Fibroblast of mammary gland (primary cell): ENCODE measurements at places on chromosomes 4 and X.

DNA sequence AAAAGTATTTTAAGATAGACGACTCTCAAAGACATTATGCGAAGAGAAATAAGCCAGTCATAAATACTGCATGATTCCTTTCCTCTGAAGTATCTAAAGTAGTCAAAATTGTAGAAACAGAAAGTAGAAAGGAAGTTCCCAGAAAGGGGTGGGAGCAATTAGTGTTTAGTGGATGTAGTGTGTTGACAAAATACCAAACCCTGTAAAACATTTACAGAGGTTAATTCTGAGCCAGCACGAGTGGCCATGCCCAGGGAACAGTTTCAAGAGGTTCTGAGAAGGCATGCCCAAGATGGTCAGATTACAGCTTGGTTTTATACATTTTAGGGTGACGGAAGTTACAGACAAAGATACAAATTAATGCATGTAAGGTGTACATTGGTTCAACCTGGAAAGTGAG, 34.4 kb upstream of the SLC25A4 start:
- no peak for DNase-seq

DNA sequence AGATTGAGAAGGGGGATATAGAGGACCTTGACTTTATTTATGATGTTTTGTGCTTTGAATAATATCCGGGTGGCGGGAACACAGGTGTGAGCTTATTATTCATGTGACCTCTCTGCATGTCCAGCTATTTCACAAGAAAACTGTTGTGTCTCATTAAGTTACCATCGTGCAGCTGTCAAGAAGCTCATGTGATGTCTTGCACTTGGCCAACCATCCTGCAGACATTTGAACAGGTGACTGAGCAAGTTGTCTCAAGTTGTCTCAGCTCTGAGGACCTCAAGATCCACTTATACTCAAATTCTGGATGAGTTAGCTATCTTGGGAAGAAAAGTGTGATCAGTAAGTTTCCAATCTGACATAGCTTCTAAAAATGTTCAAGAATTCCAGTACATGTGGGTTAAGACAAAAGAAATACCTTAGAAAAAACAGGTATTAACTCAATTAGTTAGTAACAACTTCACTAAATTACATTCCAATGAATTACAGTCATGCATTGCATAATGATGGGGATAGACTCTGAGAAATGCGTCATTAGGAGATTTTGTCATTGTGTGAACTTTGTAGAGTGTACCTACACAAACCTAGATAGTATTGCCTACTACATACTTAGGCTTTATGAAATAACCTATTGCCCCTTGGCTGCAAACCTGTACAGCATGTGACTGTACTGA, 462.2 kb downstream of the INPP4B start:
- no peak for DNase-seq

DNA sequence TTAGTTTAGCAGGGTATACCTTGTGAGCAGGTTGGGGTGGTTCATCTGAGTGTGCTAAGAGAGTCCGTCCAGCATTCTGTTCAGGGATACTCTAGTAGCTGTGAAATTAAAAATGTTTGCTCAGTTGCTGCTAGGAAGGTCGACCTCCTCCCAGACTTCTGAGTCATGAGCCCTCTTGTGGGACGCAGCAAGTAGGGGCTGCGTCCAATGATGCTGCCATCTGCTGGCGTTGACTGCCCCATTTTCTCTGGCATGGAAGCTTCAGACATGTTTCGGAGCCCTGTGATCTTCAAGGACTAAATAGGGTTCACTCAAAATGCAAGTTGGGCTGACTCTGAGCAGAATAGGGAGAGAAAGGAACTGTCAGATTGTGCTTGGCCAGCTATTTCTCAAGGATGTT, 201.0 kb upstream of the ARSJ start:
- peak; percentile 90 for DNase-seq

GRCh38 chr4:3307891-3308575, 15.2 kb downstream of the RGS12 start:
- DNase-seq, result no peak

- DNase-seq, result peak; percentile 33
These were observed 168.4 kb downstream of the KCNIP4 start for GRCh38 chr4:21780148-21780547.

GRCh38 chr4:78669453-78669852, 106.7 kb upstream of the BMP2K start:
- no peak for DNase-seq

- DNase-seq, result peak; percentile 8
These were observed 49.2 kb downstream of the SMARCAD1 start for GRCh38 chr4:94256828-94257227.

GRCh38 chrX:118534716-118535493, 39.3 kb downstream of the DOCK11 start:
- DNase-seq, result no peak

- DNase-seq, result no peak
These were observed 26.2 kb downstream of the MTM1 start for GRCh38 chrX:150594584-150594983.

DNA sequence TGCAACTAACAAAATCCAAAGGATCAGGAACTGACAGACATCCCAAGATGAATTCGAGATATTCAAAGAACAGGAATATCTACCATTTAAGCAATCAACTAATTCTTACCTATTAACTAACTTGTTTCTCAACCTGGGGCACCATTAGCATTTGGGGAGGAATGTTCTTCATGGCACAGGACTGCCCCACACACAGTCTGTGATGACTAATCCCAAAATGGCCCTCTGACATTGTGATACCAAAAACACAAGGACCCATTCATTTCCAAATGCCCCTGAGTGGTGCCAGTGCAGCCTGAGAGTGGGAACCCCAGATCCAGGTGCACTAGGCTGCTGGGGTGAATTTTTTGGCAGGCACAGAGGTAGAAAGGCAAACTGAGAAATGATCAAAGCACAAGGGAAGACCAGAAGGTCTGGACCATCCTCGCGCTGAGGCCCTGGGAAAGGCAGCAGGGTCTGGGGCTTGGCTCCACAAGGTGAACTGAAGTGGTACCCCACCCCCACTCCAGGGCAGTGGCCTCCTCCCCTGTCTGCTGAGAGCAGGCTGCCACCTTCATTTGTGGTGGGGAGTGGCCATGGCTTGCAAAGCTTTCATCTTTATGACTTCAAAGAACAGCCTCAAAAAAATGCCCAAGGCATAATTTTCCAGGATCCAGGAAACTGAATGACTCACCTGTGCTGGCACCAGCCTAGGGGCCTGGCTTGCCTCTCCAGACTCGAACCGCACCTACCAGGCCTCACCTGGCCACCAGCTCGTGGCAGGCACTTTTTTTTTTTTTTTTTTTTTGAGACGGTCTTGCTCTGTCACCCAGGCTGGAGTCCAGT, 122.4 kb downstream of the BCOR start:
- no peak for DNase-seq

GRCh38 chr4:1216869-1217294, 32.0 kb downstream of the CTBP1 start:
- no peak for DNase-seq

GRCh38 chr4:8607603-8608481, 15.3 kb downstream of the CPZ start:
- DNase-seq, result no peak

- no peak for DNase-seq
These were observed 1.9 kb upstream of the MAMLD1 start for GRCh38 chrX:150361070-150361776.

GRCh38 chr4:188714907-188715306, 575.7 kb downstream of the TRIML1 start:
- DNase-seq, result peak; percentile 87
